Amniotic stem cell (primary cell): ENCODE measurements at places on chromosomes 7 and 10.

DNA sequence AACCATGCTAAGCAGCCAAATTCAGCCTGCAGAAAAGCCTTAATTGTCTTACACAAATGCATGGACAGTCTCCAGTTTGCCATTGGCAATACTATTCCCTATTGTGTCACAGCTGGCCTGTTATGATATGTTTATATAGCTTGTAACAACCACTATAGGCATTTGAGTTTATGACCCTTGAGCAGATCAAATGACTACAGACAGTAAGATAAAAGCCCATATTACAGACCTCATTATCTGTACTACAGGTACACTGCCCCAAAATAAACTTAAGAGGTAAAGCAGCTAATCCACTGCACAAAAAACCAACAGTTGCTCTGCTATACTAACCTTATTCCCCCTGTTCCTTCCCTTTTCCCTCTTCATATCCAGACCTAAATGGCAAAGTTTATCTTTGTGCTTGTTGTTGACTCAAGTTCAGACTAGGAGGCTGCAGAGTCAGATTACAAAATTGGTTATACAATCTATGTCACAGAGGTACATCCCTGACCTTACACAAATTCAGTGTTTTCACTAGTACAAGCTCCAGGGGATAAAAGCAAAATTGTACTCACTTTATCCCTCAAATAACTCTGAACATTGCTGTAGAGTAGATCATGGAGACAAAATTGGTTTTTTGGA is 218.4 kb downstream of the GRM8 start:
- DNase-seq = no peak

GRCh38 chr7:127119517-127119916 is 133.2 kb downstream of the GRM8 start:
- DNase-seq = no peak

DNA sequence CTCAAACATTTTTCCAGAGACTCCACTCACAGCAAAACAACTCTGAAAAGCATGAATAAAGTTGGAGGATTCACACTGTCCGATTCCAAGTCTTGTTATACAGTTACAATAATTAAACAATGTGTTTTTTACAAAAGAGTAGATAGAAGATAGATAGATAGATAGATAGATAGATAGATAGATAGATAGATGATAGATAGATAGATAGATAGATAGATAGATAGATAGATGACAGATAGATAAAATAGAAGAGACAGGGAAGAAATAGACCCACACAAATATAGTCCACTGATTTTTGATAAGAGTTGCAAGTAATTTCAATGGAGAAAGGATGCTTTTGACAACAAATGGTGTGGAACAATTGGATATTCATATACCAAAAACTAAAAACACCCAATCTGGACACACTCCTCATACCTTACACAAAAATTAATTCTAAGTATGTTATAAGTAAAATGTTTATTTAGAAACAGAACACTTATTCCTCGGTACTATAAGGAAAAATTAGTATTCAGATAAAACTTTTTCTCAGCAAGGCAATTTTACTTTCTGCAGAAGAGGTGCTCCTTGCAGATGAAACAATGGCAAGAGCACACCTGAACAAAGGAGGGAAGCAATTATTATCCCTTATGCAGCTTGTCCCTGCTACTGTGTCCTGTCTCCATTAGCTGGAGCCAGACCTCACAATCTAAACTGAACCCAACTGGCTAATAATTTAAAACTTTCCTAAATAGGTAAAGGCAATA is 5.7 kb upstream of the TAS2R39 start:
- DNase-seq = no peak

DNA sequence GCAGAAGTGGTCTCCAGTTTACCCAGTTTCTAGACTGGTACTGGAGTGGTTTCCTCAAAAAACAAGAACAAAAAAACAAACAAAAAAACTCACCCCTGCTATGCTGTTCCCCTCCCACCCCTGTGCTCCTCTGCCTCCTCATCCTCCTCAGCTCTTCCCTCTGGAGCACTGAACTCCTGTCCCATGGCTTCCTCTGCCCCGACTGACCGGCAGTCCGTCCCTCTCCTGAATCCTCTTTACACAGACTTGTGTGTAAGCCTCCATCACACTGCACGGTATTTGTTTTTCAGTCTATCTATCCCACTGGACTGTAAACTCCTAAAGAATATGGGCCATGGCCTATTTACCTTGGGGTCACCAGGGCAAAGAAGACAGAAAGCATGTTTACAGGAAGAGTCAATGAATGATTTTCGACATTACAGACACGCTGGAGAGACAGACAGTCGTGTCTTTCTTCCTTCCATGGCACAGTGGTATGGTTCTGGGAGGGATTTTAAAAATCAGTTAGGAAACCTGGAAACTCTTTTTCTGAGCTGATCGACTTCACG is 265.3 kb downstream of the GLI3 start:
- DNase-seq = no peak

DNA sequence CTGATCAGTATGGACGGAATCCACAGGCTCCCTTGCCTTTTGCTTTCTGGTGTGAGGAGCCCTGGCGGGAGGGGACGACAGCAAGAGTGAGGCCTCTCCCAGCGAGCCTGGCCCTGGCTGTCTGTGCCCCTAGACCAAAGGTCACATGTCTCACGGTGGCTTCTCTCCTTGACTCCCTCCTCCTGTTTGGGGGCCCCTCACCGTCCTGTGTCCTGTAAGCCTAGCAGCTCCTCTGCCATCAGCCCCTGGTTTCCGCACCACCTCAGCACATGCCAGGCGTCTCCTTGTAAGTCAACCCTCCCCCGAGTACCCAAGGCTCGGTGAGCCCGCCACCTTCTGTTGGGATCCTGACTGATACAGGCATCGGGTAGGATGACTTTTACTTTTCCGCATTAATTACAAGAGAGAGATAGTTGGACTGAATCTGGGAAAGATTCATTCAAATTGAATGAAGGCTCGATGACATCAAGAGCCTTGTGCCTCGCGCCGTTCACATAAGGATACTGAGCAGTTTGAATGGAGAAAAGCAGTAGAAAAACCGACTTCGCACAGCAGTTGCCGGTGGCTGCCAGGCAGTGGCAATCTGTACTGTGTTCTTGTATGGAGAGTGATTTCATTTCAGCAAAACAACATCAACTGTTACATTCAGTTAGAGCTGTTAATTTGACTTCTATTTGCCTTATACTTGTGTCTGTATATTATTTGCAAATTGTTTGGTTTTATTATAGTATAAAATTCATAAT is 119.8 kb downstream of the XRCC2 start:
- DNase-seq = no peak

DNA sequence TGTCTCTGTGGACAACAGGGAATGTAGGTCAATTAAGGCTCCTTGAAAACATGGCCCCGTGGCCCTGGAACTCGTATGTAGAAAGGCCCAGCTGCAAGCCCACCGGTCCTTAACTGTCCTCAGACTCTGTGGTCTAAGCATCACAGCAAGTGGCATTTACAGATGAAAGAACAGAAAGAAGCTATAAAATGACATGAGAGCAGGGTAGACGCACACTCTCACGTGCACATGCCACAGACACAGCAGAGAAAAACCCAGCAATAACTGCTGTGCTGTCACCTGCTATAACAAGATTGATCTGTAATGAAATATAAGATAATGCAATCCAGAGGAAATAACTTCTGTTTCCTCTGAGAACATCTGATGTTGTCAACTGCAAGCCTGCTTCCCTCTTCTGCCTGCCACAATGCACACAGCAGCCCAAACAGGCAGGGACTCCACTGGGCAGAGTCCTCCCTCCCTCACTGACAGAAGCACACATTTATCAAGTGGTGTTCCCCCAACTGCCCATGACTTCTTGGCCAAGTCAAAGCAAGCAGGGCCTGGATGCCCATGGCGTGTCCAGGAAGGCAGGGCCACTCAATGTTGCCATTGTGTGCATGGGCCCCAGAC is 63.9 kb downstream of the GFRA1 start:
- no peak for DNase-seq

DNA sequence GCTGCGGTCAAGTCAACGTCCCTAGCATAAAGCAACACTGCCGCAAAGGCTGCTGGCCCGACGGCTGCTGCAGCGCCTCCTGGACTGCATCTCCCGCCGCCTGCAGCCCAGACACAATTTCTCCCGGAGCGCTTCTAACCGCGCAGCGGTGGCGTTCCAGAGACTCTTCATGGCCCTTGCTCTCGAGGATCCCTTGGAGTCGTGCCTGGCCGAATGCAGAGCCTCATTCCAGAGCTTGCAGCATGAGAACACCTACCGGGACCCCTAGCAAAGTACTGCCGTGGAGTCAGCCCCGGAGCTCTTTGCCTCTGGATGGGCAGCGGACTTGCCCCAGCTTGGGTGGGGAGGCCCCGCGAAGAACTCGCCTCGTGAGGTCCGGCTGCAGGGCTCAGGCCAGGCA is 79.7 kb upstream of the ZNF32 start:
- DNase-seq = no peak

DNA sequence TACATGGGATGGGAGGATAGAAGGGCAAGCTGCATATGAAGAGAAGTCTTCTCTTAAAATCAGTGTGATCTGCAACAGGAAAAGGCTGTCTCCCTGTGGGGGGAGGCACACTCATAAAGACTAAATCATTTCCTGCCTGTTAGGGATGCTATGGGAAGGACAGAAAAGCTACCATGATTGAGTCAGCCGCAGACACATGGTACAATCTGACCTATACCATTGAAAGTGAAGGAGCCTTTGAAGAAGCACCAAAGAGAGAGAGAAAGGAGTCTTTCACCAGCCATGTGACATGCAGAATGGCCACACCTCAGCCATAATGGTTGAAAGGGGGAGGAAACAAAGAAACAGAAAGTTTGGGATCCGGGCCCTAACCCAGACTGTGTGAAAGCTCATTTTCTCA is 29.1 kb downstream of the NUDCD3 start:
- no peak for DNase-seq

DNA sequence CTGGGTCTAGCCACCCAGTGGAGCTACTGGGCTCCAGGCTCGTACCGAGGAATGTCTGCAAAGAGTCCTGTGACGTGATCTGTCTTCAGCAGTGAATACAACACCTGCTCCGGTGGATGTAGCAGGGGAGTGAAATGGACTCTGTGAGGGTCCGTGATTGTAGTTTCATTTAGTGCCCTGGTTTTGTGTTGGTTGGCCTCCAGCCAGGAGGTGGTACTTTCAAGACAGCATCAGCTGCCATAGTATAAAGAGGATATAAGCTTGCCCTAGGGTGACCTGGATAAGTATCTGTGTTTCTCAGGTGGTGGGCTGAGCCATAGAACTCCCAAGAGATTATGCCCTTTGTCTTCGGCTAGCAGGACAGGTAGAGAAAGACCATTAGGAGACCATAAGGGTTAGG is 24.6 kb upstream of the WNT2 start:
- no peak for DNase-seq

GRCh38 chr7:151233804-151234203 is 1.5 kb downstream of the CHPF2 start:
- DNase-seq = no peak

GRCh38 chr10:74347522-74347921 is 196.5 kb downstream of the ADK start:
- no peak for DNase-seq

DNA sequence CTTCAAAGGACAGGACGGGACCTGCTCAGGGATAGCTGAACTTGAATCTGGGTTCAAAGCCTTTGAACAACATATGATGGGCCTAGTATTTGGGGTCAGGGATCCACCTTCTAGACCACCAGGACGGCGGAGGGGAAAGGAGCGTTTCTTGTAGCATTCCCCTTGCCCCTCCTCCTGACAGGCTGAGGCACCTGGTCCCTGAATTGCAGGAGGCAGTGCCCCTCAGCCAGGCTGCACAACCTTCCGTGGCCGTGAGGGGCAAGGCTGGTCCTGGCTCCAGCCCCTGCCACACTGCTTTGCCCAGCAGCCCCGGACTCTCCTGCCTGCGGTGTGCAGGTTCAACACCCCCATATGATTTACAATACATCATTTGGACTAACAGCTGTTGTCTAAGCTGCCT is 58.1 kb downstream of the INSIG1 start:
- DNase-seq = no peak

- DNase-seq = no peak
These were observed 87.1 kb downstream of the POLR1F start for GRCh38 chr7:19621740-19622139.

- no peak for DNase-seq
These were observed 68.6 kb upstream of the COMTD1 start for GRCh38 chr10:75304313-75304712.

GRCh38 chr7:139620676-139621344 is 97.3 kb downstream of the CLEC2L start:
- DNase-seq = no peak

DNA sequence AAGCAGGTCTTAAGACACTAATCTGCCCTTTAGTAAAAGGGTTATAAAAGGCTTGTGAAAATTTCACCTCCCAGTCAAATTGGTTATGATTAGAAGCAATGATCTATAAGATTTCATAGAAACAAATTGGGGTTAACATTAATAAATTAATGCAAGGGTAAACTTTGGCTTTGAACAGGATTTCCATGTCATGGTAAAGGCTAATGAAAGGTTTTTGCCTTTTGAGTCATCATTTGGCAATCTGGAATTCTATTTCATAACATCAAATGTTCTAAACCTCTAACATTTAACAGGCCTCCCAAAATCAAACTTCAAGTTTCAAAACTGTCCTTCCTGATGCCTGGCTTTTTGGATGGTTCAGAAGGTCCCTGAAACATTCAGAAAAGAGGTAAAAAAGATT is 62.4 kb downstream of the COA1 start:
- no peak for DNase-seq

DNA sequence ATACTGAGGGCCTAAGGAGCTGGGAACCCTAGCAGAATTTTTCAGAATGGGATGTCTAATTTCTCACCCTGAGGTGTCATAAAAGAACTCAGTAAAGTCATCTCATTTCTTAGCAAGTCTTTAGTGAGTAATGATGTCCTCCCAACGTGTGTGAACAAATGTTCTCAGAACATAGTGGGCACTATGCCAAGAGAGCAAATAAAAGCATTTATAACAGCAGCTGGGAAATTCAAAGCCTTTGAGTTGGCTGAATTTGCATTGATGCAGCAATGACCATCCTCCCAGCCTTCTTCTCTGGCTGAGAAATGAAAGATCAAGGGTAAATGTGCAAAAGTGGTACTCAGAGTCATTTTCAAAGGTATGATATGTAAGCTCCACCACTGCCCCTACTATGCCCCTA is 109.4 kb downstream of the FAM107B start:
- no peak for DNase-seq

- DNase-seq = no peak
These were observed 523.5 kb downstream of the PARD3 start for GRCh38 chr10:34291466-34292193.

DNA sequence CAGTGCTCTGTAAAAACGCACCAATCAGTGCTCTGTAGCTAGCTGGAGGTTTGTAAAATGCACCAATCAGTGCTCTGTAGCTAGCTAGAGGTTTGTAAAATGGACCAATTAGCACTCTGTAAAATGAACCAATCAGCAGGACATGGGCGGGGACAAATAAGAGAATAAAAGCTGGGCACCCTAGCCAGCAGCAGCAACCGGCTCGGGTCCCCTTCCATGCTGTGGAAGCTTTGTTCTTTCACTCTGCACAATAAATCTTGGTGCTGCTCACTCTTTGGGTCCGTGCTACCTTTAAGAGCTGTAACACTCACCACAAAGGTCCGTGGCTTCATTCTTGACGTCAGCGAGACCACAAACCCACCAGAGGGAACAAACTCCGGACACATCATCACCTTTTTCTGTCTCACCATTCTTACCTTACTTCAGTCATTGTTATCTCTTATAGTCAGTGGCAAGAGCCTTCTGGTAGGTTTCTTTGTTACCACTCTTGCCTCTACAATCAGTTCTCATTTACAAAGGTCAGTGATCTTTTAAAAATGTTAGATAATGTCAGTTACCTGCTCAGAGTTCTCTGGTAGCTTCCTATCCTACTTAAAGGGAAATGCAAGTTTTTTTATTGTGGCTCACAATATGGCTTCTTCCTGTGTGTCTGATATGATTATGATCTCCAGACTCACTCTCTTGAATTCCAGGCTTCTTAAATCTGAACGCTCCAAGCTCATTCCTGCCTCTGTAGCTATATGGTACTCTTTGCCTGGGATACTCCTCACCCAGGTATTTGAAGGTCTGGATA is 4.5 kb downstream of the STAM start:
- no peak for DNase-seq
